Activated gamma-delta T cell treated with anti-CD3 and anti-CD28 coated beads, Interleukin-2, amount 50 U/mL, for 16 hours (primary cell): ENCODE measurements at places on chromosomes 5 and 9.

- DNase-seq, result no peak
Measured at GRCh38 chr5:112192866-112193265, 226.2 kb downstream of the EPB41L4A start.

DNA sequence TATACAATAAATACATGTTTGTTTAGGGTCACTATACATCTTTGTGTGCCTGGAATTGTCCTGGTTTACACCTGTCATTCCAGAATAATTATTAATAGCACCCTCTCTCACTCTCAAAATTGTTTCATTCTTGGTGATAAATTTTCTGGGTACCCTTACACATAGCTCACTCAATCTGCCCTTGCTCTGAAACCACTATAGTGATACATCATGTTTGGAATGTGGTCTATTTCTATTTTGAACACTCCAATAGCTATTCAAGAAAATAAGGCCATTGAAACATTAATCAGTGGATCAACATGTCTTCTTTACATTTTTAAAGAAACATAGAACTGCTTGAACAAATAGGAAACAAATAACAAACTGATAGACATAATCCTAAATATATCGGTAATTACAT lies 158.7 kb downstream of the ARRDC3 start:
- no peak for DNase-seq

DNA sequence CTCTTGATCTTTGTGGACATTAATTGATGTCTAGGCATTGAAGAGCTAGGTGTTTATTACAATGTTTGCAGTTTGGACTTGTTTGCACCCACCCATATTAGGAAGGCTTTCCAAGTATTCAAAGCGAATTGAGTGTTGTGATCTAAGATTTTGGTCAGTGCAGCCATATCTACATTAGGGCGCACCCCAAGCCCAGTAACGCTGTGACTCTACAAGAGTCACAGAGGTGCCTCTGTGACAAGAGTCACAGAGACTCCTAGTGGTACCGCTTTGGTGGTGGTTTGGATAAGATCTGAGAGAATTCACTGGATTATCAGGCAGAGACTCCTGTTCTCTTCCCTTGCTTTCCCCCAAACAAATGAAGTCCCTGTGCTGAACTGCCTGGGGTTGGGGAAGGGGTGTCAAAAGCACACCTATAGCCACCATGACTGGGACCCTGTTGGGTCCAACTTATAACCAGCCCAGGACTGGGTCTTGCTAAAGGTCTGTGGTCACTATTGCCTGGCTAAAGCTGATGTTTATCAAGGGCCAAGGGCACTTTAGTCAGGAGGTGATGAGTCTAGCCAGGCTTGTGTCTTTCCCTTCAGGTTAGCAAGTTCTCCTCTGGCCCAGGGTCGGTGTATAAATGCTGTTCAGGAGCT lies 114.1 kb upstream of the RIOK2 start:
- DNase-seq, result no peak

DNA sequence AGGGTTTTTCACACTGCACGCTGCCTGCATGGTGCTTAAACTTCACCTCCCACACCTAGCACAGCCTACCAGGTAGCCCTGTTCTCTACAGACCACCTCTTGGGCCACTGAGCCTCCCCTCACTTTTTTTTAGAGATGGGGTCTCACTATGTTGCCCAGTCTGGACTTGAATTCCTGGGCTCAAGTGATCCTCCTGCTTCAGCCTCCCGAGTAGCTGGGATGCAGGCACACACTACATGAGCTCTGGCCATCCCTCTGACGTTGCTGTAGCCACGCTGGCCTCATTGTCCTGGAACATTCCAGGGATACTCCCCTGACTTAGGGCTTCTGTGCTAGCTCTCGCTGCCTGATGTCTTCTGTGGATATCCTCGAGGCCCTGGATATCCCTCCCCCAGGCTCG lies 7.2 kb upstream of the CACFD1 start:
- DNase-seq, result no peak

DNA sequence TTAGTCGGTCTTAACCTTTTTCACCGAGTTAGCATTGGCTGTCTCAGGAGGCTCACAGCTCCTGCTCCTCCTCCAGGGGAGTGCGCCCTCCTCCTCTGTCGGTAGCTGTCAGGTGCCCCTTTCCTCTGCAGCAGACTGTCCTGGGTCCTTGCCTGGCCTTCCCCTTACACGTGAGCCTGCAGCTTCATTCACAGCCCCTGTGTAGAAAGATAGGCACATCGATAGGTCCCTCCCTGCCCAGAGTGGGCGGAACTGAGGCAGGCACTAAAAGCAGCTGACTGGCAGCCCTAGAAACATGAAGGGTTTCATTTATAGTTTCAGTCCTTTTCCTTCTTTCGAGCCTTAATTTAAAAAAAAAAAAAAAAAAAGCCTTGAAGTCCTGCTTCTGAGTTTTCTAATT lies 17.2 kb downstream of the TENT4A start:
- no peak for DNase-seq

GRCh38 chr5:33339413-33339812 lies 101.4 kb upstream of the TARS1 start:
- DNase-seq, result no peak

DNA sequence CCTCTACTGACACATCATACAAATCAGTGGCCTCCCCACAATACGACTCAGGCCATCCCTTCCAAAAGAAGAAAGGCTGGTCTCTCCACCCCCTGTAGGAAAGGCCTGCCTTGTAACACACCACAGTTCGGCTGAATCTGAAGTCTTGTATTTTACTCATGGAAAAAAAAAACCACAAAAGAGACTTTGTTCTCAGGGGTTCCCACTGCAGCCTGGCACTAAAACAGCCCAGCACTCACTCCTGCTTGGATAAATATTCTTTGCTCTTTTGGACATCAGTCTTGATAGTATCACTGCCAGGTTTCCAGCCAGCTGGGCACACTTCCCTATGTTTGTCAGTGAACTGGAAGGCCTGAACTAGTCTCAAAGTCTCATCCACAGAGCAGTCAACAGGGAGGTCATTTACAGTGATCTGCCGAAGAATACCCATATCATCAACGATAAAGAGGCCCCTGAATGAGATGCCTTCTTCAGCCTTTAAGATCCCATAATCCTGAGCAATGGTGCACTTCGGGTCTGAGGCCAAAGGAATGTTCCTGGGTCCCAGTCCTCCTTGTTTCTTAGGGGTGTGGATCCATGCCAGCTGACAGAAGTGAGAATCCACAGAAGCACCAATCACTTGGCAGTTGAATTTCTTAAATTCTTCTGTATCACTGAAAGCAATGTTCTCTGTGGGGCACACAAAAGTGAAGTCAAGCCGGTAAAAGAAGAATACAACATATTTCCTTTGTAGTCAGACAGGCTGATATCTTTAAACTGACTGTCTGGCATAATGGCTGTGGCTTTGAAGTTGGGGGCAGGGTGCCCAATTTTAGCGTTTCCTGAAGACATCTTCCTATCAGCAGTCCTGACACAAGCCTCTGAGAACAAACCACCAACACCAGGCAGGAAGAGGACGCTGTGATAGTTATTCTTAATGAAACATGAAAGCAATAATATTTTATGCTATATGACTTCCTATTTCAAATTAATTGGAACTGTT lies 198.1 kb downstream of the LURAP1L start:
- DNase-seq, result no peak

- no peak for DNase-seq
Measured at GRCh38 chr9:14662060-14662453, 31.2 kb downstream of the ZDHHC21 start.

DNA sequence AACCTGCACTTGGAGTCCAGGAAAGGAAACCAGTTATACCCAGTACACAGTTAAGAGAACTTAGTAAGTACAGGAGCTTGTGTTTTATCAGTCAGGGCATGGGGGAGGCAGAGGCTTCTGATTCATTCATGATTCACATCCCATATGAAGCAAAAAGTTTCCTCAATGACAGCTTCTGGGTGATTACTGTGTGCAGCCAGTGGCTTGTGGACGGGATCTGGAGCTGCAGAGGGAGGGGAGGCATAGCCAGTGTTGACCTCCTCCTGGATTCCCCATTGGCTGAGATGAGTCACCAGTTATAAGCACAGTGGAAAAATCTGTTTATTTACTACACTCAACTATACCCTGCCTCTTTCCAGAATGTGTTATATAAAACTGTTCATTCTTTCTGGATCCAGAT lies 17.7 kb downstream of the IL31RA start:
- DNase-seq, result no peak

- DNase-seq, result no peak
Measured at GRCh38 chr5:150141544-150142184, 14.0 kb downstream of the PDGFRB start.

- no peak for DNase-seq
Measured at GRCh38 chr9:133477992-133478850, 678 bp downstream of the SLC2A6 start.

DNA sequence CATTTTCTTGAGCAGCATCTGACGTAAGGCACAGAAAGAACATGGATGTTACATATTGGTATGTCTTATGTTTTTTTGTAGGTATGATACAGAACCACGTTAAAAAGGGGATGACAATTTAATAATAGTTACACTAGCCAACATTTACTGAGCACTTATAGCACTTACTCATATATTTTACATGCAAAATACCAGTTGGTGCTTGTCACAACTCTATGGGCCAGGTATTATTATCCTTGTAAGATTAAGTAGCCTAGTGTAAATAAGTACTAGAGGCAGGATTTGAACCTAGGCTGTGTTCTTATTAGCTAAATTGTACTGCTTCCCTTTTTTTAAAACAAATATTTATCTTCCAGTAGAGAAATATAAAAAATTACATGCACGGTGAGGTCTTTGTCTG lies 83.5 kb downstream of the RANBP17 start:
- no peak for DNase-seq

DNA sequence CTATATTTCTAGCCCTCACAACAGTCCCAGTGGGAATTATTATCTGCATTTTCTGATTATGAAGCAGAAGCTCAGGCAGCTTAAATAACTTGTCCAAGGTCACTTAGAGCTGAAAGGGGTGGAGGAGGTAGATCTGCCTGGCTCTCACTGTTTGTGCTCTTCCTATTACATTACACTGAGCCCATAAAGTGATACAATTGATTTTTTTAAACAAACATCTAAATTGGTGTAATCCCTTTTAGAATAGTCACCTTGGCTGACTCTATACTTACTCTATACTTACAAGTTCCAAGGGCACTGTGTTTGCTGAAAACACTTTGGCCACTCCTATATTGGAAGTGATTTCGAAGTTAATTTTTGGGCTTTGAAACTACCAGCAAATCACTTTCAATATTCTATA lies 144.7 kb downstream of the APBA1 start:
- no peak for DNase-seq

DNA sequence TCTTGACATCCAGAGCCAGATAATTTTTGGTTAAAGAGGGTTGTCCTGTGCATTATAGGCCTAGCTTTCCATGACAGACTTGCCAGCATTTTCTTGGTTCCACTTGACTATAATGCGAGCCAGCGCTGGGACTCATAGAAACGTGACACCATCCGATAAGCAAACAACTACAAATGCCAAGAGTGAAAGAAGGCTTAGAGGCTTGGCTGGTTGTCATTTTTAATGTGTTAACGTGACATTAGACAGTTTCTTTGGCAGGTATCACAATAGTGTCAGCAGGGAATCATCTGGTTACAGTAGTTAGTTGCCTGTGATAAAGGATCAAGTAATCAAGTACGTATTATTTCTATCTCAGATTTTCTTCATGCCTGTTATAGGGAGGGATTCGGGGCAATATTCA lies 20.0 kb upstream of the LIFR start:
- DNase-seq, result no peak

- no peak for DNase-seq
Measured at GRCh38 chr9:96073531-96074480, 198.3 kb downstream of the ERCC6L2 start.

DNA sequence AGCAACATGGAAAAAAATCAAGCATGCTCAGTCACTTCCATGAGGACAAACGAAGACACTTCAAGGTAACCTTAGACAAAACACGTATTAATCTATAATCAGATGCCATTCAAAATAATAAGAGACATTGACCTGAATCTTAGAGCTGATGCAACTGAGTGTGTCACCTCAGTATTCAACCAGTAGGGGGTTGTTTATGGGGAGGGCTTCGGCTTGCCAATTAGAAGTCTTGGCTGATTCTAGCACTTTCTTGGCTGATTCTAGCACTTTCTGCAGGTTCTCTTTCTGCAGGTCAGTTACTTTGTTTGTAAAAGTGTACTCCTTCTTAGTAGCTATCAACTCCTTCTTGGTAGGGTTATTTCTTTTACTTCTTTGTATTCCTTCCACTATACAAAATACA lies 317.6 kb downstream of the ENC1 start:
- DNase-seq, result no peak

- no peak for DNase-seq
Measured at GRCh38 chr9:115877852-115878438, 275.6 kb upstream of the PAPPA start.

GRCh38 chr9:71854811-71855210 lies 56.2 kb downstream of the ABHD17B start:
- no peak for DNase-seq

- no peak for DNase-seq
Measured at GRCh38 chr9:3896576-3896975, 370.8 kb upstream of the RFX3 start.

GRCh38 chr5:114636271-114636670 lies 274.4 kb downstream of the KCNN2 start:
- DNase-seq, result no peak

DNA sequence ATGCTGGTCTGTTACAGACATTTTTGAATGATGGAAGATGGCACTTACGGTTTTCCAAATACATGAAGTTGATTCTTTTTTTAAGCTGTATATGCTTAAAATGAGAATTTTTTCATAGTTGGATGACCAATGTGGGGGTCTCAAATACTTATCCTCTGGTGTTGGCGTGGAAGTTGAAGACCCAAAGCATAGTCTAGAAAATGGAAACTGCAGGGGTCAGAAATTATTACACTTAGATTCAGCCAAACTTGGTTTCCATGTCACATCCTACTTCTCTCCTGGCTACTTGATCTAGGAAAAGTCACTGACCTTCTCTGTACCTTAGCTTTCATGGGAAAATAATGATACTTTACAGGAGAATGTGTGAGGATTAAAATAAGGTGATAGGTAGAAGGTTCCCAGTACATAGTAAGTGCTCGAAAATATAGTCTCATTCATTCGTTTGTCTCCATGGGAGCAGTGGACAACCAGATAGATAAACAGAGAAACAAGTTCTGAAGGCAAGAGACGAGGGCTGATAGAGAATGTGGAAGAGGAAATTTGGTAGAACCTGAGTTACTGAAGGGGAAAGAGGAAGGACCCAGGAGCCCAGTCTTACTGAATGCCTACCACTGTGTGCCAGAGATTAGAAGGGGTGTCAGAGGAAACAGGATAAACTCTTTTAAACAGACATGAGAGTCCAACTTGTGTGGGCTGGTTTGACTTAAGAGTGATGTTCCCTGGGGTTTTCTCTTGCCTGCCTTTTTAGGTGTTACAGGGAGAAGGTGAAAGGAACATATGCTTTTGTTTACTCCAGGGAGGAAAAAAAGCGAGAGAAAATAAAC lies 560.3 kb upstream of the KLF4 start:
- DNase-seq, result no peak

- DNase-seq, result no peak
Measured at GRCh38 chr9:95100071-95100627, 217.4 kb downstream of the FANCC start.

DNA sequence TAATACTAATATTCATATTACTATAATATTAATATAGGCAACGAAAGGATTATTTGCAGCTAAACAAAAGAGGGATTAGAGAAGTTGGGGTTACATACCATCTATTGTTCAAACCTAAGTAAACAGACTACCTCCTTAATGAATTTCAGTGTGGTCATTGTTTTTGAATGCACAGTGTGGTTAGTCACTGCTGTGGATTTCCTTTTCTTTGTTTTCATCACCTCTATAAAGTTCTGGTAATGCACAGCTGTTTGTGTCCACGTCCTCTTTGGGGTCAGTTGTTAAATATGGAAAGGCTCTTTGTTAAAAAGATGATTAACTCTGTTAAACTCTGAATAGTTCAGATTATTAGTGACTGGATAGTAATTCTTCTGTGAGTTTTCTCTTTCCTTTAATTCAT lies 233.6 kb downstream of the MAST4 start:
- DNase-seq, result no peak
